ENCODE measurements at places on chromosomes 1 and 21.

- no peak for DNase-seq
Measured at GRCh38 chr1:230348386-230349019, 77.6 kb downstream of the PGBD5 start.

DNA sequence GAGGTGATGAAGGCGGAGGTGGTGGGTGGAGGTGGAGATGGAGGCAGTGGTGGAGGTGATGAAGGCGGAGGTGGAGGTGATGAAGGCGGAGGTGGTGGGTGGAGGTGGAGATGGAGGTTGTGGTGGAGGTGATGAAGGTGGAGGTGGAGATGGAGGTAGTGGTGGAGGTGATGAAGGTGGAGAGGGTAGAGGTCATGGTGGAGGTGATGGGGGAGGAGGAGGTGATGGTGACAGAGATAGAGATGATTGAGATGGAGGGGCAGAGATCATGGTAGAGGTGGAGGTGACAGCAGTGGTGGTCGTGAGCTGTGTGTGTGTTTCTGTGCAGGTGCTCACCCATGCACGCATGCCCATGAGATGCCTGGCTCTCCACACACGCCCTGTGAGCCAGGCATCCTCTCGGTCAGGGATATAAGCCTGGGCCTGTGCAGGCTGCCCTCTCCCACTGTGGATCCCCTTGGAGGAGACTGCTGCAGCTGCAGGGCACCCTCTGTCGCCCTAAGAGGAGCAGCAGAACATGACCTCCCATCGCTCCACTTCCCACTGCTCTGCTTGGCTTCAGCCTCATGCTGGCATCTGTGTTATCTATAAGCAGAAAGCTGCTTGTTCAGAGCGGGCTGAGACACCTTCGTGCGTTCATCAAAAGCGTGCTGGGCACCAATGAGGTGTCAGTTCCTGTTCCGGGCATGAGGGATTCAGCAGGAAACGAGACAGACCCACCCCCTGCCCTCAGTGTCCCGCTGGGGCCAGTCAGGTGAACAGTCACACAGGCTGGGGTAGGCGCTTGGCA, 20.5 kb upstream of the NPHP4 start:
- DNase-seq = no peak

DNA sequence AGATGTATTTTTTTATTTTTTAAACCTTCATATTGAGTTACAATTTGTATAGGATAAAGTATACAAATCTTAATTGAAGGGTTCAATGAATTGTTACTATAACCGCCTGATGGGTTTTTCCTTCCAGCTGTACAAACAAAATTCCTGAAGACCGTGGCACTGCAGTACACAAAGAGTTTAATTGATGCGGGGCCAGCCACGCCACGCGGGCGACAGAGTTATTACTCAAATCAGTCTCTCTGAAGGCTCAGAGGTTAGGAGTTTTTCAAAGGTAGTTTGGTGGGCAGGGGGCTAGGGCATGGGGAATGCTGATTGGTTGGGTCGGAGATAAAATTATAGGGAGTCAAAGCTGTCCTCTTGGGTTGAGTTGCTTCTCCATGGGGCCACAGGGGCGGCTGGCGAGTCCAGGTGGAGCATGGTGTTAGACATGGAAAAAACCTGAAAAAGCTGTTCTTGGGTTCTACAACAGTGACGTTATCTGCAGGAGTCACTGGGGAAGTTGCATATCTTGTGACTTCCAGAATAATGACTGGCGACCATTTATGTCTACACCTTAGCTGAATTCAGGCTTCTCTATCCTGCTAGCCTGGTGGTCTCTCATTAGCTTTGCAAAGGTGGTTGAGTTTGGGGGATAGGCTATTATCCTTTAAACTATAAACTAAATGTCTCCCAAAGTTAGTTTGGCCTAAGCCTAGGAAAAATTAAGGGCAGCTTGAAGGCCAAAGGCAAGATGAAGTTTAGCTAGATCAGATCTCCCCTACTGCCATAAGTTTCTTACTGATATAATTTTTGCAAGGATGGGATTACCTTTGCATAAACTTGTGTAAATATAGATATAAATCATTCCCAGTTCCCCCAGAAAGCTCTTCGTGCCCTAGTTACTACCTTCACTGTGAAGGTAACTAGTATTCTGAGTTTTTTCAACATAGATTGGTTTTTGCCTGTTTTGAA, 13.0 kb upstream of the TMEM9 start:
- DNase-seq = no peak

DNA sequence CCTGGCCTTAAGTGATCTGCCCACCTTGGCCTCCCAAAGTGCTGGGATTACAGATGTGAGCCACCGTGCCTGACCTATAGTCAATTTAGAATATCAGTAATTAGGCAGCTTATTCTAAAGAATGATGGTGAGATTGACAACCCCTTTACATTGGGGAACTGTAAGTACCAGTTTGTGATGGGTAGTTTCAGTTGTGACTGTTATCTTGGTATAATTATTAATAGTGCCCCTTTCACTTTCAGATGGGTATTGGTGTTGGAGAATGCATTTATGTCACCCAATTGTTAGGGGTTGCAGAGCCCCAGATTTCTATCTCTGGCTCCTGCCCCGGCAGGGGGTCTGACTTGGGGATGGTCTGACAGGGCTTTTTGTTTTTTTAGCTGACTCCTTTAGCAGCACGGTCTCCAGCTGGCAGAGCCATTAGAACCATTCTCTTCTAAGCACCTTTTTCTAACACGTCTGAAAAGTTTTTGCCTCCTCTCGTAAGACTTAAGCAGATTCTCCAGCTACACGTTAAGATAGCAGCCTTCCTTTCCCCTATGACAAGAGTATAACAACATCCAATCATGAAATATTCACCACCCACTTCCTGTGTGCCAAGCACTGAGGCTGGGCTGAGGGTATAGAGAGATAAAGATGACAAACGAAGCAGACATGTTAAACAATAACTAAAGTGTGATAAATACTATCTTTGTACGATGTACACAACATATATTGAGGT, 157.8 kb downstream of the SDCCAG8 start:
- DNase-seq = peak; percentile 30

GRCh38 chr1:161905269-161905884, 118.3 kb downstream of the OLFML2B start:
- peak; percentile 34 for DNase-seq

GRCh38 chr1:157485793-157486192, 66.5 kb downstream of the FCRL5 start:
- DNase-seq = no peak

DNA sequence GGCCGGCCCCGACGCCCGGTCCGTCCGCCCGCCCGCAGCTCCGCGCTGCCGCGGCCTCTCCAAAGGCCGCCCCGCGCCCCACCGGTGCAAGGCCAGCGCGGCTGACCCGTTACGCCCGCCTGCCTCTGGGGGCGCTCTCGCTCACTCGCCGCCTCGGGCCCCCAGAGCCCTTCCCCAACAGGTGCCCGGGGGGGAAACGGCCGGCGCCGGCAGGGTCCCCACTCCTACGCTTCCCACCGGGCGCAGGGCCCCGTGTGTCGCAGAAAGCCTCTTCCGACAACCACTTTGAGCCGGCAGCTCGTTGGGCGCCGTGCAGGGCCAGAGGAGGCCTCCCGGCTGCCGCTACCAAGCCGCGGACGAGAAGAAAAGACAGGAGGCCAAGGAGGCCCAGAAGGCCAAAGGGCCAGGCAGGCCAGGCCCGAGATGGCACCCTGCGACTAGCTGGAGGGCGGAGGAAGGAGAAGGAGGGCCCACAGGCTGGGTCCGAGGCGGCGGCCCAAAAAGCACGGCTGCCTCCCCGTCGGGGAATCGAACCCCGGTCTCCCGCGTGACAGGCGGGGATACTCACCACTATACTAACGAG, 64.9 kb upstream of the FCGR2A start:
- DNase-seq = peak; percentile 54

- DNase-seq = no peak
Measured at GRCh38 chr21:43985690-43986251, 26.3 kb upstream of the TRAPPC10 start.

DNA sequence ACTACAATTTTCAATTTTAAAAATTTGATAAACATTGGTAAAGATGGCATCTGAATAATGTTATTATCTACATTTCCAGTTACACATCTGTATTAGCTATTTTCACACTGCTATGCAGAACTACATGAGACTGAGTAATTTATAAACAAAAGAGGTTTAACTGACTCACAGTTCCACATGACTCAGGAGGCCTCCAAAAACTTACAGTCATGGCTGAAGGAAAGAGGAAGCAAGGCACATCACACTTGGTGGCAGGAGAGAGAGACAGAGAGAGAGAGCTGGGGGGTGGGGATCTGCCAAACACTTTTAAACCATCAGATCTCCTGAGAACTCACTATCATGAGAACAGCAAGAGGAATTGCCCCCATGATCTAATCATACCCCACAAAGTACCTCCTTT, 850.0 kb downstream of the LTN1 start:
- DNase-seq = no peak

DNA sequence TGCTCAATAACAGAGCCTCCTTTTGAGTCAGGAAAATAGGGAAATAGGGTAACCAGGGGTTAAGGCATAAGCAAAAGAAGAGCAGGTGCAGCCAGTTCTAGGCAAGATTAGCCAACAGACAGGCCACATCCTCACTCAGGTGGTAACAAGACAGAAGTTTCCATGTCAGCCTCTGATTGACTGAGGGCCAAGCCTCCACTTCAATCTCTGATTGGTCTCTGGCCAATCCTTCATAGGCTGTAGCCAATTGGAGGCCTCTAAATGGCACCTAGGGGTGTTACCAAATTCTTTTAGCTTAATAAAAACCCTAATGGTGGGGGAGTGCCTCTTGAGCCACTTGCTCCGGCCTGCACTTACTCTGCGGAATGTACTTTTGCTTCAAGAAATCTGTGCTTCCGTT, 37.2 kb downstream of the LACTBL1 start:
- no peak for DNase-seq

DNA sequence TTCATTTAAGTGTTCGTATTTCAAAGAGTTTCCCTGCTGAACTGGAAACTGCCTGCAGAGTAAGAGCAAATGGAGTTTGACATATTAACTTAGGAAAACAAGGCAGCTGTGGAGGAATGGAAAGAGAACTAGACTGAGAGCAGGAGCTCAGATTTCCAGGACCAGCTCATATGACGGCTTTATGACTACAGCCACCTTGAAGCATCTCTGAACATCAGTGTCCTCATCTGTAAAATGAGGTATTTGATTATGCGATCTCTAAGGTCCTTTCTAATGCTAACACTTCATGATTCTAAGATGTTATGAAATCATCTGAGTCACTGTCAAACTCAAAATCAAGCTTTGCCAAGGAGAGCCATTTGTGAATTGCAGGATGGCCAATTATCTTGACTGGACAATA, 112.3 kb downstream of the PRRX1 start:
- no peak for DNase-seq

DNA sequence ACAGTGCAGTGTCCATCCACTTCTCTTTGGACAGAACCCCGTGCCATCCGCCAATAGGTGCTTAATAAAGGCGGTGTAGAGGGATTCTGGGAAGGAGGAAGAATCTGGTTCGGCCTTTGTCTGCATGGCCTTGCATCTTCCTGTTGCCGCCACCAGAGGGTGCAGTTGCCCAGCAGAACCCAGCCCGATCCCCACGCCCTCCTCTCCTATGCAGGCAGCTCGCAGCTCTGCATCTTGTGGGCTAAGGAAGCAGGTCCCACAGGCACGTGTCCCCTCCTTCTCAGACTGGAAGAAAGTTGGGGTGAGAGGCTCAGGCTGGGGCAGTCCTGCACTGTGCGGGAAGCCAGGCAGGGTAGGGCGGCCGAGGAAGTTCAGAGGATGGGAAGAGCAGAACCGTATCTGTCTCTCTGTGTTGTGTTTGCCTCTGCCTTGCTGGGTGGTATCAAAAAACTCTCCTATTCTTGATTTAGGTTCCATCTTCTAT, 20.8 kb downstream of the NAV1 start:
- DNase-seq = peak; percentile 58

DNA sequence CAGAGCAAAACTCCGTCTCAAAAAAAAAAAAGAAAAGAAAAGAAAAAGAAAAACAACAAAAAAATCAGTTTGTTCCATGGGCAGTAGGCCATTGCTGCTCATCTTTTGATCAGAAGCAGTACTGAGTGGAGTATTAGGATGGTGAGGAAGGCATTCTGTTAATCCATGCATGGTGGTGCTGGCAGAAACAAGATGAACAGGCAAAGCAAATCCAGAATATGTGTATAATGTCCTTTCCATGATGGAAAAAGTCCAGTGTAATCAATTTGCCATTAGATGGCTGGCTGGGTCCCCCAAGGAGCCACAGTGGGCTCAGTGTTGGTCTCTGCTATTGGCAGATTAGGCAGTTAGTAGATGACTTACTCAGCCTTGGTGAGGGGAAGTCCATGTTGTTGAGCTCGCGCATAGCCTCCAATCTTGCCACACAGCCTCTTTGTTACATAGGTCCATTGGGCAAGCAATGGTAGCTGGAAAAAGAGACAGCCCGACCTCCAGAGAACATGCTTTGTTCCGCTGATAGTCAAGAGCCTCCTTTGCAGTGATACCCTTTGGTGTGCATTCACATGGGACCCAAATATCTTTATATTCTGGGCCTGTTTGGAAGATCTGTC, 23.3 kb downstream of the H3-3A start:
- DNase-seq = no peak

GRCh38 chr1:241902391-241903065, 54.5 kb downstream of the EXO1 start:
- DNase-seq = no peak

- peak; percentile 42 for DNase-seq
Measured at GRCh38 chr1:161046605-161047228, 940 bp upstream of the USF1 start.

DNA sequence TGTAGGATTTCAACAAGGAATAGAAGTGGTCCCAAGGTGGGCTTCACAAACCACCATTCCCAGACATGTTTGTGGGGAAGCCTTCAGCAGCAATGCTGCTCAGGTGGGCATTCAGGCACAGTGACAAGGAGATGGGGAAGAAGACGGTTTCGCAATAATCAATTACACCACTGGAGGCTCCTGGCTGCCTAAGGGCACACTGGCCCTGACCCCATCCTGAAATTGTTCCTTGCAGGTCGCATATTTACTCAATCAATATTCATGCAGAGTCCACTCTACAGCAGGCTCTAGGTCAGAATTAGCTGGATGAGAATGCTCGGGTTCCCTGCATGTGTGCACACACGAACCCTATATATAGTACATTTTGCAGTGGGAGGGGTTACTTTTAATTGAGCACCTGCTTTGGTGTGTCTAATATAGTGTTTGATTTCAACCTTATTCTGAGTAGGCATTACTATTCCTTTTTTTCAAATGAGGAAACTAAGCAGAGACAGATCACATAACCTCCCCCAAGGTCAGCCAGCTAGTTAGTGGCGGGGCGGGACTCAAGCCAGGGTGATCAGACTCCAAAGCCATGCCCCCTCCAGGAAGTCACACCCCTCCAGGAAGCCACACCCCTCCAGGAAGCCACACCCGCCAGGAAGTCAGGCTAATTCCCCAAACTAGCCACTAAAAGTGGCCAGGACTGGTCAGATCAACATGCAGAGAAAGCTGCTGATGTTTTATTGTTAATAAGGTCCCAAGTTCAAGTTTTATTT, 106.5 kb downstream of the HLCS start:
- peak; percentile 57 for DNase-seq

- no peak for DNase-seq
Measured at GRCh38 chr21:41479686-41480085, 28.3 kb downstream of the TMPRSS2 start.

Data from CD4-positive, alpha-beta T cell treated with Interleukin-21 for 1 hour (primary cell).